Posterior vena cava (tissue), 2 donors: ENCODE measurements at places on chromosomes 2 and 18. TPM values are rescaled to one million over a fixed set of nuclear protein-coding genes. Genes with fewer than 3 reads are reported as not detected.

Gene ABCG5
- not detected for total RNA-seq

Gene LRRC30
- total RNA-seq = not detected

Gene ALMS1
- total RNA-seq = 21.4 TPM

Gene SLC9A4
- total RNA-seq = not detected

Gene NTSR2
- total RNA-seq = not detected

Gene UGT1A8
- not detected for total RNA-seq

GRCh38 chr2:218405746-218406208, 6.1 kb downstream of the CTDSP1 start:
- DNase-seq = no peak

GRCh38 chr2:67974559-67975430, 88.0 kb downstream of the C1D start:
- DNase-seq = peak; percentile 77

- no peak for DNase-seq
Observed at GRCh38 chr2:38947241-38948239, 57.9 kb downstream of the ARHGEF33 start.

- DNase-seq = no peak
Observed at GRCh38 chr2:84427235-84428138, 31.6 kb downstream of the SUCLG1 start.

GRCh38 chr18:22683196-22683676, 249.9 kb upstream of the RBBP8 start:
- no peak for DNase-seq

GRCh38 chr2:1814616-1815015, 70.3 kb upstream of the PXDN start:
- DNase-seq = no peak

- no peak for DNase-seq
Observed at GRCh38 chr18:7830468-7830867, 263.4 kb downstream of the PTPRM start.

DNA sequence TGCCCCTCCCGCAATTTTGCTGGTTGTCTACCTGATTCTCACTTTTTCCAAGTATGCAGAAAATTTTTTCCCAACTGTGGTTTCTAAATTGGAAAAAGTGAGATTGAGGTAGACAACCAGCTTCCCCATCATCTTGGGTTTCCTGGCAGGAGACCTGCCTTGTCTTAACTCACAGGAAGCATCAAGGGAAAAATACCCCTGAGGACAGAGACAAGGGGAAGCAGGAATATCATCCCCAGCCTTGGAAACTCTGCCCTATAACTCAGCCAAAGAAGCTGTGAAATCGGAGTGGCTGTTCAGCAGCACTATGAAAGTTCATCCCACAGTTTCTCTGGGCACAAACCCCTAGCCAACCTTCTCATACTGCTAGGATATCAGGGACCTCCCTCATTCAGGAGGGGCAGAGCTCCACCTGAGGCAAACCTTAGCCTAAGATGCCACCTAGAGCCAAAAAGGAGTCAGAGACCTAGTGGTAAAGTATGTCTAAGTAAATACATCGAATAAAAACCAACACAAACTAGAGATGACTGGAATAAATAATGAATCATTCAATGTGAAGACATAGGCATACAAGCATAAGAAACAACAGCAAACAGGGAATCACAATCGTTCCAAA, 68.2 kb downstream of the ZSWIM2 start:
- no peak for DNase-seq

- DNase-seq = no peak
Observed at GRCh38 chr2:16215902-16216557, 275.7 kb downstream of the MYCN start.

- DNase-seq = no peak
Observed at GRCh38 chr2:160510617-160511016, 17.0 kb upstream of the RBMS1 start.

DNA sequence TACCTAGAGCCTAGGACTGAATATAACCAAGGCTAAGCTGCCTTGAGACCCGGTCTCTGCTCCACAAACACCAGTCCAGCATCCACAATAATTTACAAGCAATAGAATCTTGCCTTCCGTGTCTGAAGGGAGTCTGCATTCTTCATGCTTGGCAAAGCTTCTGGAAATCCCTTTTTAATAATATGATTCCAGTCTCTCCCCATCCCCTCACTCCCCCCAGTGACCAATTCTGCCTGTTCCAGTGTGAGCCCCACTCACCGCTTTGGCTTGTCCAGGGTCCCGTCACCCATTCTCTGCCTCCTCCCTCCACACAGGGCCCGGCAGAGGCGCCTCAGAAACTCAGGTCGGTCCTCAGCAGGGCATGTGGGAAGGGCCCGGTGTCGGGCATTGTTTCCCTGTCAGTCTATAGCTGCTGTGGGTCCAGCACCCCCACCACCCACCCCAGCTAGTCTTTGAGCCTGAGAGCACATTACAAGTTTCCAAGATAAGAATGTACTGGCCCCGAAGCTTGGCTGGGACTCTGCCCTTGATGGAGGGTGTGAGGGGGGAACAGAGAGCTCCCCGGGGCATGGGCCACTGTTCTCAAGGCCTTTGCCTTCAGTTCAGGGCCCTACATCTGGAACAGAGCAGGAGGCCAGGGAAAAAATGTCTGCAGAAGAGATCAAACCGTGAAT, 129.7 kb upstream of the MYCN start:
- DNase-seq = no peak

DNA sequence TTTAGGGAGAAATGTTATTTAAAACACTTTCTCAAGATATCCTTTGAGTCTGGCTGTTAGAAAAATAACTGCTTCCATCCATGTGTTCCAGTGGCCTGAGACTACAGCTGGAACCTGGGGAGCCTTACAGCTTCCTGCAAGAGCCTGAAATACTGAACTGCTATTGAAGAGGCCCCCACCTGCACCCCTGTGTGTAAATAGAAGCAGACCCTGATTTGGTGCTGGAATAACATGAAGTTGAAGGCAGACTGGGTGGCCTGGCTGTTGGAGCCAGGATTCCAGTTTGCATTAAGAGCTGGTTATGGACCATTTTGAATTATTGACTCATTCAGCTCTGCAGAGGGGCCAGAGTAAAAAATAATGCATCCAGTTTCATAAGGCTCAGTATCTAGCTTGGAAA, 61.9 kb downstream of the DIS3L2 start:
- DNase-seq = no peak

GRCh38 chr2:206647985-206648384, 5.7 kb downstream of the FAM237A start:
- DNase-seq = no peak

GRCh38 chr18:34862561-34862960, 152.5 kb downstream of the DTNA start:
- DNase-seq = no peak

DNA sequence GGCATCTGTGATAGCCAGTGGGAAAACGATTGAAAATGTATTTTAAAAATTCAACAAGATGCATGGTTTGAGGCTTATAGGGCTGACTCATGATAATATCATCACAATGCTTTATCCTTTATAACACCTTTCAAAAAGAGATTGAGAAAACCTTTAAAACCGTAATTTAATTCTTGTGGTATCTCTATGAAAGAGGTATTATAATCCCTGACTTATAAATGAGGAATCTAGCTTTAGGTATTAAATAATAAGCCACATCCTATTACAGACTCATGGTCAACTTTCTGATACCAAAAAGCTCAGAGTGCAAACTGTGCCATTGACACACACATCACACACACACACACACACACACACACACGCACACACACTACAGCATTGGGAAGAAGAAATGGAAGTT, 134.6 kb upstream of the RAB12 start:
- DNase-seq = no peak

DNA sequence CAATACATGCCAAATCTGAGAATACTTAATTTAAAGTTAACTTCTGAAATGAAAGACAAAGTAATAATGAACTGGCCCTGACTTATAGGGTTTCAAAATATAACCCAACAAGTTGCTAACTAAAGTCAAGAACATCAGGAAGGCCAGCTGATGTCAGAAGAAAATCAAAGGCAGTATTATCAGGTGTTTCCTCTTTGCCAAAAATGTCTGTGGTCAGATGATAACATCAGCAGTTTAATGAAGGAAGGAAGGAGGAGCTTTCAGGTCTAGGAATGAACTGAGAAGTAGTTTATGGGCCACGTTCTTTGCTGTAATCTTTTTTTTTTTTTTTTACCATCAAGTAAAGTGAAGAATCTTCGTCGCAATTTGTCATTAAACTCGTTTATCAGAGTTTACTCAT, 40.9 kb downstream of the CDH2 start:
- no peak for DNase-seq
